Breast epithelium (tissue), 4 donors: ENCODE measurements at places on chromosomes 7 and 10. TPM values are rescaled to one million over a fixed set of nuclear protein-coding genes. Genes with fewer than 3 reads are reported as not detected.

SFTPA1 gene
- not detected for total RNA-seq

AP4M1 gene
- 18.7 TPM for total RNA-seq

DNA sequence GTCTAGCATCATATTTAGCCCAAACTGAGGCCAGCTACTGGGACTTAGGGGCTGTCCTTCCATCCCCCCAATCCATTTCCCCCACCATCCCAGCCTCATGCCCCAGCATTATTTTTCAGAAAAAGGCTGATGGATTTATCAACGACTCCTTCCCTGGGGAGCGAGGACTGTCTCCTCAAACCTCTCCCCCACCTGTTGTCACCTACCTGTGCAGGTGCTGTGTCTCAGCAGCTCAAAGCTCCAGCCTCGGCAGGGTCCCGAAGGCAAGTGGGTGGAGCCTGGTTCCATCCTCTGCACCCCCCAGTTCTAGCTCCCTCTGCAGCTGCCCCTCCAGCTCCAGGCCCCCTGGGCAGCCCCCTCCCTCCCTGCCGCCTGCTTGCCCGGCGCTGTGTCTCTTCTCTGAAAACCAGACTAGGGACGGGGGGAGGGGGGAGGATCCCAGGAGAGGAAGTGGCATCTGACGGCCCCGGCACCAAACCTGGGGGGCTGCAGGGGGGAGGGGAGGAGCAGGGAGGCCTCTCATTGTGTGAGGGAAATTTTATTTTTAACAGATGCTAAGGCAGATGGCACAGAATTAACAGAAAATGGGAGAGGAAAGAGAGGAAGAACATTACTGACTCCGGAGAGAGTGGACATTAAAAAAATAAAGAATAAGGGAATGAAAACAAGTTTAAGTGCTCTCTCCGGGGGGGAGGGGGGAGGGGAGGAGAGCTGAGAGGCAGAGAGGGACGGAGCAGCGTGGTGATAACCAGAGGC lies 61.7 kb upstream of the PAX2 start:
- peaks cover 90% of the 10 kb centered on the region for H3K27me3 ChIP-seq
- H3K27ac ChIP-seq, result no peak overlapping the region
- H3K4me3 ChIP-seq, result no peak overlapping the region
- H3K4me1 ChIP-seq, result no peaks in the 10 kb centered on the region
- no peak for DNase-seq

GRCh38 chr7:129375141-129375938 lies 58.9 kb upstream of the STRIP2 start:
- H3K36me3 ChIP-seq, result no peaks in the 10 kb centered on the region
- H3K27ac ChIP-seq, result peak overlapping the region; percentile 78
- no peak for DNase-seq
- no peaks in the 10 kb centered on the region for H3K27me3 ChIP-seq

AKR1C4 gene
- total RNA-seq, result not detected

- H3K27ac ChIP-seq, result no peak overlapping the region
- H3K4me1 ChIP-seq, result no peaks in the 10 kb centered on the region
- no peaks in the 10 kb centered on the region for H3K36me3 ChIP-seq
These were observed 82.9 kb upstream of the PDCD4 start for GRCh38 chr10:110788620-110789385.

GRCh38 chr7:46080595-46081159 lies 159.6 kb upstream of the IGFBP3 start:
- no peaks in the 10 kb centered on the region for H3K36me3 ChIP-seq
- no peaks in the 10 kb centered on the region for H3K4me1 ChIP-seq
- DNase-seq, result no peak
- H3K4me3 ChIP-seq, result no peak overlapping the region

DNA sequence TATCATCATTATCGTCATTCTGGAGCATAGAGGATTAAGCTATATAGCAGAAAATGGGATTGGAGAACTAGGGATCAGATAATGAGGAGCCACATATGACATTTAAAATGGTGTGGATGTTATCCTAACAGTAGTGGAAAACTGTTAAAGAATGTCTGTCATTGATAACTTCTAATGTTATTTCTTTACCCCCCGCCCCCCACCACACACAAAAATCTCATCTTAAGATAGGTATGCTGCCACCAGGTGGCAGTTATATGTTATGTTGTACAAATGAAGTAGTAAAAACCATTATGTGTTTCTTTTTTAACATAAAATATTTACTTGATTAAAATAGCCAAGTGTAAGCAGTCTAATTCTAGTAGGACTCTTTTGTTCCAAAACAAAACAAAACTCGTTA lies 13.0 kb downstream of the AKAP9 start:
- H3K27ac ChIP-seq, result no peak overlapping the region
- H3K27me3 ChIP-seq, result no peaks in the 10 kb centered on the region
- DNase-seq, result no peak
- H3K36me3 ChIP-seq, result no peaks in the 10 kb centered on the region
- no peaks in the 10 kb centered on the region for H3K4me1 ChIP-seq

DNA sequence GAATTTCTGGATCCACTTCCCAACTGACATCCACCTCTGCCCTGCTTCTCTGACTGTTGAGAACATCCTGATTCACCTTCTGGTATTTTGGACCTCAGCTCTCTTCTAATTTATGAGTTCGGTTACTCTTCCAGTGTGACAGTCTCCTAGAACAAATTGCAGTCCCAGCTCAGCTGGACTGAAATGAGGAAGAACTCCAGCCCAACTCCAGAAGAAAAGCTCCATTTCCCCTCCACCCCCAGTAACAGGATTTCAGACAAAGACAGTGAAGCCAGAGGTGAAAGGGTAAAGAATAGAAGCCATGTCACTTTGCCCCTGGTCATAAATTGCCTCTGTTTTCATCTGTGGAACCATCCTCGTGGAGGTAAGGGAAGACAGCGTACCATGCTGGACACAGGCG lies 26.2 kb upstream of the INHBA start:
- H3K4me1 ChIP-seq, result no peaks in the 10 kb centered on the region
- no peak overlapping the region for H3K4me3 ChIP-seq
- no peaks in the 10 kb centered on the region for H3K36me3 ChIP-seq

GRCh38 chr7:73707045-73707631 lies 12.3 kb downstream of the STX1A start:
- peak overlapping the region; percentile 81 for H3K27ac ChIP-seq
- no peaks in the 10 kb centered on the region for H3K27me3 ChIP-seq
- DNase-seq, result peak; percentile 95
- H3K4me1 ChIP-seq, result no peaks in the 10 kb centered on the region
- H3K4me3 ChIP-seq, result no peak overlapping the region

DNA sequence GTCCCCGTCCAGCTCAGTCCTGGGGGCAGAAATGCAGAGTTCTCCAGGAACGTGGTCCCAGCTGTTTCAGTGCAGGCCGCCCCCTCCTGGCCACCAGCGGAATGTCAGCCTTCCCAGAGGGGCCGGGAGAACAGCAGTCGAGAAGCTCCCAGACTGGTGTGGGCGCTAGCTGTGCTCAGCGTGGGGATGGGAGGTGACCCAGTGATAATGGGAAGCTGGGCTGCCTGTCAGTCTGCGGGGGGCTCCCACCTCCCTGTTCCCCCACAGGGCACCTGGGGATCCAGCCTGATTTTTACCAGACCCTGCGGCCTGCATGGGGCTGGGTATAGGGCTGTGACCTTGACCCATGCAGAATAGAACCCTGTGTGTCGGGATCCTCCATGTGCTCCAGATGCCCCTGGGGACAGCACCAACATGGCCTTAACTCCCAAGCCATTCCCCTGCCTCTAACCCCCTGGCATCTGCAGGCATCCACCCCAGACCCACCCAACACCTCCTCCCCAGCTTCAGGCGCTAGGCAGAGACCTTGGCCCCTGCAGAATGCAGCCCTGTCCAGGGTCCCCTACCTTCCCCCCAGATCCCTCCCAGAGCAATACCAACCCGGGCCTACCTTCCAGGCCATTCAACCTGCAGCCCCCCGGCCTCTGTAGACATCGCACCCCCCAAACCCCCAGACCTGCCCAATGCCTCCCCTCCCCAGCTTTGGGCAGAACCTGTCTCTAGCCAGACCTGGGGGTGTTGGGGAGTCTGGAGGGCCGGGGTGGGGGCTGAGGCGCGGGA lies 880 bp upstream of the ELN start:
- H3K27ac ChIP-seq, result peak overlapping the region; percentile 77
- DNase-seq, result peak; percentile 81
- H3K36me3 ChIP-seq, result no peaks in the 10 kb centered on the region
- H3K27me3 ChIP-seq, result no peaks in the 10 kb centered on the region

- no peaks in the 10 kb centered on the region for H3K36me3 ChIP-seq
- no peak overlapping the region for H3K27ac ChIP-seq
- H3K4me1 ChIP-seq, result no peaks in the 10 kb centered on the region
- no peak overlapping the region for H3K4me3 ChIP-seq
- DNase-seq, result no peak
These were observed 195.0 kb upstream of the PLXNA4 start for GRCh38 chr7:132771301-132771730.

- no peaks in the 10 kb centered on the region for H3K27me3 ChIP-seq
- DNase-seq, result no peak
- H3K27ac ChIP-seq, result no peak overlapping the region
These were observed 87.1 kb downstream of the TEX36 start for GRCh38 chr10:125595911-125596310.

HOXA11 gene
- total RNA-seq, result not detected

GRCh38 chr10:113895018-113895417 lies 40.6 kb downstream of the NHLRC2 start:
- no peaks in the 10 kb centered on the region for H3K27me3 ChIP-seq
- H3K4me1 ChIP-seq, result no peaks in the 10 kb centered on the region
- H3K27ac ChIP-seq, result no peak overlapping the region
- H3K4me3 ChIP-seq, result no peak overlapping the region

DNA sequence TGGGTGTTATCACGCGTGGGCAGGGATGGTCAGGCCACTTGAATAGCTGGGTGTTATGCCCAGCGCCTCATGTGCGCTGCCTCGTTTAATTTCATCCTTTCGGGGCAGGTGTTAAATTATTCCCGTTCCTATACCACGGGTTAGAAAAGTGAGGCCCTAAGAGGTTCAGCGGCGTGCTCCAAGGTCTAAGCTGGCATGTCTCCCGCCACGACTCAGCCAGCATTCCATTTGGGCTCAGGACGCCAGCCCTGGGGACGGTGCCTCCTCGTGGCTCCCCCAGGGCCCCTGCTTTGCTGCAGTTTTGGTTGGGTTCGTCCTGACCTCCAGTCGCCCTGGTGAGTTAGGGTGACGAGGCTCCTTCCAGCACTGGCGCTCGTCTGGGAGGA lies 124.5 kb downstream of the TRRAP start:
- H3K27me3 ChIP-seq, result no peaks in the 10 kb centered on the region
- H3K27ac ChIP-seq, result no peak overlapping the region
- no peak overlapping the region for H3K4me3 ChIP-seq

- no peak overlapping the region for H3K4me3 ChIP-seq
- H3K4me1 ChIP-seq, result no peaks in the 10 kb centered on the region
- H3K27ac ChIP-seq, result no peak overlapping the region
- no peak for DNase-seq
- no peaks in the 10 kb centered on the region for H3K27me3 ChIP-seq
- H3K36me3 ChIP-seq, result no peaks in the 10 kb centered on the region
These were observed 195.8 kb upstream of the NPVF start for GRCh38 chr7:25424113-25424512.

- no peak for DNase-seq
- no peaks in the 10 kb centered on the region for H3K27me3 ChIP-seq
- no peaks in the 10 kb centered on the region for H3K36me3 ChIP-seq
- H3K4me1 ChIP-seq, result peaks cover 21% of the 10 kb centered on the region
- no peak overlapping the region for H3K4me3 ChIP-seq
These were observed 2.4 kb downstream of the ZMIZ2 start for GRCh38 chr7:44750921-44751571.

DNA sequence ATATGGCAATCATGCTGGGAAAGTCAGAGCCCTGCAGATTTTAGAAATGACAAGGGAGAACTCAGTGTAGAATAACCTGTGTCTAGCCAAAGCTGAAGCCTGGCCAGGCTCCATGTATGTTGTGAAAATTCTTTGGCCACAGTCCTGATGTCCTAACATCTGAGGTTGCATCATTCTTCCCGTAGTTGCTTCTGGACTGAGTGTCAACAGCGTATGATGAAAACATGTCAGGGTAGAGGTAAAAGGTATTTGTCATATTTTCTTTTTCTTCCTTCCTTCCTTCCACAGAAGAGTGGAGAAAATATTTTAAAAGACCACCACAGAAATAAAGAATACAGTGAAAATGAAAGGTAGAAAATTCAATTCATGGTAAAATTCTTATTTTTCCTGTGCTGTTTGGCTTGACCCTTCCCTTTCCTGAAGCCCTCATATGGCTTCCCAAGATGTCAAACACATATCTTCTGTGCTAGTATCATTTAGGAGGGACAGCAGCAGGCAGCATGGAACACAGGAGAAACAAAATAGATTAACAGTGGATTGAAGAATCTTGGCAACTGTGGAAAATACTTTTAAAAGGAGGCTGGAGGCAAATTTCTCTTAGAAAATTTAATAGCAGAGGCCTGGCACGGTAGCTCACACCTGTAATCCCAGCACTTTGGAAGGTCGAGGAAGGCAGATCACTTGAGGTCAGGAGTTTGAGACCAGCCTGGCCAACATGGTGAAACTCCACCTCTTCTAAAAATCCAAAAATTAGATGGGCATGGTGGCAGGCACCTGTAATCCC lies 18.9 kb upstream of the NRBF2 start:
- H3K4me1 ChIP-seq, result peaks cover 8% of the 10 kb centered on the region
- peak overlapping the region; percentile 92 for H3K27ac ChIP-seq
- DNase-seq, result peak; percentile 92
- H3K27me3 ChIP-seq, result no peaks in the 10 kb centered on the region
- H3K4me3 ChIP-seq, result no peak overlapping the region

GPR146 gene
- total RNA-seq, result 24.1 TPM

DNA sequence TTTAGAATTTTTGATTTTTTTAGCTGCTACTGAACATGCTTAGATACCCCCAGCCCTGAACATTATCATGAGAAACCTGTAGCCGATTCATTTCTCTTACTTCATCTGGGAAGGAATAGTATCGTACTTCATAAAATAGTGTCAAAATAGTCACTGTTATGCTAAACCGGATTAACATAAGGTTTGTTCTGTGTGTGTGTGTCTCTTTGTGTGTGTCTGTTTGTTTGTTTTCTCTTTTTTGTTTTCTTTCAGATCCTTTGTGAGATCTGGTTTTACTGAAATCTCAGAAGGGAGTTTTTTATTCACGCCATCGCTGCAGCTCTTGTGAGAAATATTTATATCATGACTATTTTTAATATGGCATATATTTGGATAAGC lies 761 bp downstream of the LGI1 start:
- DNase-seq, result no peak
- H3K4me1 ChIP-seq, result no peaks in the 10 kb centered on the region
- H3K27ac ChIP-seq, result no peak overlapping the region
- no peaks in the 10 kb centered on the region for H3K36me3 ChIP-seq
- no peak overlapping the region for H3K4me3 ChIP-seq
- no peaks in the 10 kb centered on the region for H3K27me3 ChIP-seq

ITPRID1 gene
- total RNA-seq, result 2.6 TPM

TMEM168 gene
- 23.4 TPM for total RNA-seq

HK1 gene
- 63.4 TPM for total RNA-seq

- no peaks in the 10 kb centered on the region for H3K36me3 ChIP-seq
- H3K4me1 ChIP-seq, result no peaks in the 10 kb centered on the region
- H3K27ac ChIP-seq, result no peak overlapping the region
- no peak for DNase-seq
These were observed 6.0 kb downstream of the LEP start for GRCh38 chr7:128247108-128247507.
